Vein endothelial cell (primary cell): ENCODE measurements at places on chromosomes 5 and 9. TPM values are rescaled to one million over a fixed set of nuclear protein-coding genes. Genes with fewer than 3 reads are reported as not detected.

The TRIM52 gene
- total RNA-seq = 5.9 and 7.9 TPM in 2 replicates

The CER1 gene
- total RNA-seq = not detected in 2 replicates

The CEMIP2 gene
- 97.5 and 111 TPM in 2 replicates for total RNA-seq

The LRRC70 gene
- 45.9 and 48.7 TPM in 2 replicates for total RNA-seq

The ADGRV1 gene
- under 0.01 and 0.67 TPM in 2 replicates for total RNA-seq

The LRRC19 gene
- total RNA-seq = not detected in 2 replicates

The CDX1 gene
- not detected in 2 replicates for total RNA-seq

The PHF24 gene
- not detected in 2 replicates for total RNA-seq

The PCDHB13 gene
- 1.3 and 2.6 TPM in 2 replicates for total RNA-seq
